ENCODE measurements at places on chromosomes 6 and 20.

- DNase-seq, result no peak
These were observed 216.8 kb downstream of the TMEM242 start for GRCh38 chr6:157106487-157106886.

- no peak for DNase-seq
These were observed 122.3 kb downstream of the QKI start for GRCh38 chr6:163536770-163537169.

GRCh38 chr6:140316966-140317365 lies 942.5 kb upstream of the CITED2 start:
- no peak for DNase-seq

- no peak for DNase-seq
These were observed 38.9 kb upstream of the SLC4A11 start for GRCh38 chr20:3277686-3278465.

DNA sequence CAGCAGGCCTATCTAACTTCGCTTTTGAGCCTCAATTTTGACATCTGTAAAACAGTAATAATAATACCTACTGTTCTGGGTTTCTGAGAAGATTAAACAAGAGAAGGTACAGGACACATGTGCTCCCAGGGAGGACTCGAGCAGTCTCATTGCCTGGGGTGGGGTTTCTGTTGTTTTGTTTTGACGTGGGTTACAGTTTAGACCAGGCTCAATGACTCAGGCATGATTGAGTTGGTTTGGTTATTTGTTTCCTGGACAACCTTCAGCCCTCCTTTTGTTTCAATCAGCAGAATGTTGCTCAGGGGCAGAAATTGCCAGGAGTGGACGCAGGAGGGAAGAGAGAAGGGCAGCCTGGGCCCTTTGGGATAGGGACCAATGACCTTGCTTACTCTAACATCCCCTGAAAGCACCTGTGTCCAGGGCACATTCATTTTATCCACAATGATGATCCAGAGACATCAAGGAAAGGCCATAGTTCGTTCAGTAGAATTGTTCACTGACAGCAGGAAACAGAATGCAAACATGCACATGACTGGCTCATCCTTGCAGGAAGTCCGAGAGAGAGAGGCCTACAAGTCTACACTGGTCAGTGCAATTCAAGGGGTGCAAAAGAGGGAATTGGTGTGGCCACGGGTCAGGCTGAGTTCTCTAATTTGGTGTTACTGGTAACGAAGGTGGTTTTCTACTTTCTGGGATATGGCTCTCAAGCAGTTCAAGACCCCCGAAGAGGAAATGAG lies 74.5 kb upstream of the MRPS10 start:
- DNase-seq, result no peak

- no peak for DNase-seq
These were observed 115.3 kb downstream of the RTN4IP1 start for GRCh38 chr6:106513808-106514582.

DNA sequence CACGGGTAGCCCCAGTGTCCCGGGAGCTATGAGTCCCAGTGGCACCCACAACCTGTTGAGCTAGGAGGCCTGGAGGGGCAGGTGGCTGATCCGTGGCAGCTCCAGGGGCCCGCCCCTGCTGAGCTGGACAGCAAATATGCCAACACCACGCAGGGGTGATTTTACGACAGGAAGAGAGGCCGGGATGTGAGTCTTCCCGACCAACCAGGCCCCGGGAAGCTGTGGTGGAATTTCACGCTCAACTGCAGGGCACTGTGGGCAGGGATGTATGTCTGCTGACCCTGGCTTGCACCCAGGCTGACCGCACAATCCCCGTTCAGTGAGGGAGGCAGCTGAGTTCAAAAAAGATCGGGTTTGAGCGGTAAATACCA lies 183.9 kb downstream of the ERMARD start:
- no peak for DNase-seq

DNA sequence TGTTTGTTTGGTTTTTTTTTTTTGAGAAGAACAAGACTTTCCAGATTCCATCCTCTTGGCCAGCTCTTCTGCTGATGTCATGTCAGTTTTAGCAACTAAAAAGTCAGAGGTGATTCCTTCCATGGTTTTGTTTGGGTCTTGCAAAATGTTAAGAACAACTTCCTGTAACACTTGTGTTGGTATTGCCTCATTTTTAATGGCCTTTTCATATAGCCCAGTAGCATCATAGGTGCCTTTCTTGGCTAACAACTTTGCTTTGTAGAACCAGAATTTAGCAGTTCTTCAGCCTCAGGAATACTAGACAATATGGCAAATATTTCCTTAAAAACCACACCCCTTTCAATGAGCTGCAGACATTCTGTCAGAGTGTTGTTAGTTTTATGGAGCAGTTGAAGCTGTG lies 99.5 kb upstream of the SIRPG start:
- DNase-seq, result no peak

- DNase-seq, result no peak
These were observed 43.7 kb downstream of the TRIM38 start for GRCh38 chr6:26006086-26006939.

DNA sequence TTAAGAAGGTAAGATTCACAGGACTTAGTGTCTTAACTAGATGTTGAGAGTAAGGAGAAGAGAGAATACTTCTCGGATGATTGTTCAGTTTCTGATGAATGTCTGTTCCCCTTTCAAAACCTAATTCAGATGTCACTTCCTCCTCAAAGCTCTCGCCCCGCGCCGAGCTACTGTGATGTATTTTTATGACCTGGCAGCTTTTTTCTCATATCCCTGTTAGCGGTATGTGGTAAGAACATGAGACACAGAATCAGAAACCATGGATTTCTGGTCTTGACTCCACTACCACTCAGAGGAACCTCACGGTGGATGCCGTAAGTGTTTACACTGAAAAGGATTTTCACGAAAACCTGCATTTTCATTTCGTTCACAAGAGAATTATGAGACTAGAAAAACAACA lies 48.4 kb downstream of the CEP43 start:
- no peak for DNase-seq

Measured in stimulated activated CD4-positive, alpha-beta T cell treated with anti-CD3 and anti-CD28 coated beads, Interleukin-1b, Interleukin-23, amount 100 ng/mL, for 1 hour (primary cell).